Epithelial cell of proximal tubule (primary cell): ENCODE measurements at places on chromosomes 5 and 9. TPM values are rescaled to one million over a fixed set of nuclear protein-coding genes. Genes with fewer than 3 reads are reported as not detected.

Gene SLC9A3
- total RNA-seq, result 1.3 and 3.2 TPM in 2 replicates

Gene GNA14
- total RNA-seq, result 0.12 and 0.14 TPM in 2 replicates

Gene AHRR
- total RNA-seq, result 0.29 and 0.65 TPM in 2 replicates

Gene LRRC14B
- total RNA-seq, result not detected in 2 replicates

Gene LPAR1
- 8.5 and 13.0 TPM in 2 replicates for total RNA-seq

Gene PLCXD3
- total RNA-seq, result 0.07 and 0.46 TPM in 2 replicates

Gene CDH6
- total RNA-seq, result 12.5 and 34.9 TPM in 2 replicates

Gene PCDHB10
- under 0.01 TPM in 1 of 2 replicates, not detected in the other for total RNA-seq

Gene ANKRD20A1
- 0.17 and 0.36 TPM in 2 replicates for total RNA-seq

Gene GTF3C4
- 7.2 and 13.3 TPM in 2 replicates for total RNA-seq

Gene CDC20B
- not detected in 2 replicates for total RNA-seq

Gene ADAMTS16
- total RNA-seq, result under 0.01 and 0.22 TPM in 2 replicates

Gene PDE4D
- total RNA-seq, result 18.4 and 24.4 TPM in 2 replicates

Gene SPATA9
- total RNA-seq, result 0.36 TPM in 1 of 2 replicates, not detected in the other

Gene ANKRD31
- 0.12 and 0.14 TPM in 2 replicates for total RNA-seq

Gene SLC23A1
- total RNA-seq, result 0.07 TPM in 1 of 2 replicates, not detected in the other

Gene TNC
- 66.1 and 68.9 TPM in 2 replicates for total RNA-seq

Gene HSD17B3
- total RNA-seq, result not detected in 2 replicates

Gene STC2
- 41.6 and 50.6 TPM in 2 replicates for total RNA-seq

Gene IL5
- total RNA-seq, result not detected in 2 replicates

Gene SLC46A2
- not detected in 2 replicates for total RNA-seq

Gene ISL1
- not detected in 2 replicates for total RNA-seq

Gene GM2A
- total RNA-seq, result 16.1 and 18.0 TPM in 2 replicates

Gene SHROOM1
- 6.3 and 8.0 TPM in 2 replicates for total RNA-seq

Gene GBA2
- 32.8 and 39.3 TPM in 2 replicates for total RNA-seq

Gene FOXD4L3
- not detected in 2 replicates for total RNA-seq

Gene ZNF366
- total RNA-seq, result not detected in 2 replicates

Gene ARRDC1
- total RNA-seq, result 47.6 and 74.8 TPM in 2 replicates

Gene PAEP
- not detected in 2 replicates for total RNA-seq

Gene PCA3
- total RNA-seq, result not detected in 2 replicates

Gene BHMT
- 1.2 and 1.4 TPM in 2 replicates for total RNA-seq

Gene ESM1
- total RNA-seq, result 0.35 and 0.36 TPM in 2 replicates

Gene SQSTM1
- total RNA-seq, result 233 and 275 TPM in 2 replicates

Gene LRRTM2
- under 0.01 TPM in 1 of 2 replicates, not detected in the other for total RNA-seq
